ENCODE measurements at places on chromosomes 16 and 17.

GRCh38 chr17:31394544-31394943, 3.1 kb downstream of the RAB11FIP4 start:
- DNase-seq: no peak

DNA sequence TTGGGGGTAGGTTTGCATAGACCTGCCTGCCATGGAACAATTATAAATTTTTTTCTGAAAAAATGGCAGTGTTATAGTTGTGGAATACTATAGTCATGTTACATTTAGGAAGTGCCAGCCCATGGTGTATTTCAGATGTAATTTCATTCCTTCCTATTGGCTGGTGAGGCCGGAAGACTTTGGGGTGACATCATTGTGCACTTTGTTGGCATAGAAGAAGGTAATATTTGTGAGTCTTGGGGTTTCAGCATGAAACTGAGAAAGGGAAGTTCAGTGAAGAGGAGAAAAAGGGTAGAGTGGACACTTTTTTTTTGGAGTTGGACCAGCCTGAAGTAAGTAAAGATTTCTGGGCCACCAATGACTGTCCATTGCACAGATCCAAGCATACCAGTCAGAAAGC, 16.0 kb upstream of the HEATR6 start:
- no peak for DNase-seq

DNA sequence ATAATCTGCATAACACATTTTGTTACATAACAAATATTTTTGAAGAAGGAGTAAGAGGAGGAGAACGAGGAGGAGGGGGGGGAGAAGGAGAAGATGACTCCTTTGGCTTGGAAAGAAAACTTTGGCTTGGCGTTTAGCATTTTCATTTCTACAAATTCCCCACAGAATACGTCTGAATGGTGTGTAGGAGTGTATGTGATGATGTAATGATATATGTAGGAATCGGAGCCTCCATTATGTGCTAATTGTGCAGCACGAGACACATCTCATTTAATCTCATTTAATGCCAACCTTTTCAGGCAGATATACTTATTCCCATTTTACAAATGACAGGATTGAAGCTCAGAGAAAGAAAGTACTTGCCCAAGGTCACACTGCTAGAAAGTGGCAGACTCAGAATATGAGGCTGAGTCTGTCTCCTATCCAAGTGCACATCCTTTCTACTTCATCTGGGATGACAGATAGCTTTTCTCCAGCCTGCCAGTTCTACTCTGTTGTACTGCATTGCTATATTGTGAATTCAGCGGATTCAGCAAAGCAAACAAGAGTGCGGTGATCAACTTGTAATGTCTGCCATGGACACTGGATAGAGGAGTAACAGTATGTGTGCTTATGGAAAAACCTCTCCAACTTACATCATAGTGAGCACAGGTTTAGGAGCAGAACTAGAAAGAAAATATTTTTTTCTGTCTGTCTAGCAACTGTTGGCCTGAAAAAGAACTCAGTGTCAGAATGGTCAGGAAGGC, 10.4 kb upstream of the SLC47A2 start:
- DNase-seq: no peak

DNA sequence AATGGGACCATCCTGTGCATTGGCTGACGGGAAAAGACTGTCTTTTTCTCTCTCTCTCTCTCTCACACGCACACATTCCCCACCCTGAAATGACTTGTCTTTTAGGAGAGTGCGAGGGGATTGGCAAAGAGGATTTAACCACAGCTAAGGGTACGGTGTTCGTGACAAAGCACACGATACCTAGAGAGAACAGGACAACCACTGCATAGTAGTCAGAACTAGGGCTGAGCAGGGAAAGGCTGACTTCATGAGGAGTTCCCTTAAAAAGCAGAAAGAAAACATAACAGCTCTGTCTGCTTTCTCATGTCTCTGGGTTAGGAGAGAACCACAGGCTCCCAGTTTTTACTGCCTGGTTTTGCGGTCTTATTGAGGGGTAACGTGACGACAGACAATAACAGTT, 742.8 kb upstream of the SOX9 start:
- no peak for DNase-seq

DNA sequence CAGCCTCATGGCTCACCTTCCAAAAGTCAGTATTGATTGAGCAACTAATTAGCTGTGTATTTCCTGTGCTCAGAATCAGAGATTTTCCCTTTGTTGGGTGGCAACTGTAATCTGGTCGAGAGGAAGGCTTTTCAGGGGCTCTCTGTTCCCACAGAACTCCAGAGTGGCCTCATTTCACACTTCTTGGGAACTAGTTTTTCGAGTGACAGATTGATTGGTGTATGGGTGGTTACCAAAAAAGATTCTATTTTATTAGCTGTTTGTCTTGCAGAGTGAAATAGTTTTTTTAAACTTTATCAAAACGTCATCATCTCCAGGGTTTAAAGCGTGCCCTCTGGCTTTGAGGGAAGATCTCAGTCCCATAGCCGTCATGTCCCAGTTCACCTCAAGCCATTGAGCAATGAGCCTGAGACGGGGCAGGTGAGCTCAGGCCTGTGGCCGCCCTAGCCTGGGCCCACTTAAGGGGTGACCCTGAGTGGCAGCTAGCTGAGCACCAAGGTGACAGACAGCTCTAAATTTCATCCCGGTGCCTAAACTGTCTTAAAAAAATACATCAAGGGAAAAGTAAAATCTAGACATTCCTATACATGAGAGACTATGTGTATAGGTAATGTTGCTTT, 53.0 kb downstream of the SMPD3 start:
- no peak for DNase-seq
